ENCODE measurements at places on chromosomes 2 and 18.

- no peak for DNase-seq
Measured at GRCh38 chr2:146666340-146666739, 1178.5 kb upstream of the ACVR2A start.

GRCh38 chr2:12343141-12343540 is 373.6 kb upstream of the TRIB2 start:
- DNase-seq = no peak

GRCh38 chr2:95267458-95268210 is 6.6 kb upstream of the PROM2 start:
- DNase-seq = no peak

DNA sequence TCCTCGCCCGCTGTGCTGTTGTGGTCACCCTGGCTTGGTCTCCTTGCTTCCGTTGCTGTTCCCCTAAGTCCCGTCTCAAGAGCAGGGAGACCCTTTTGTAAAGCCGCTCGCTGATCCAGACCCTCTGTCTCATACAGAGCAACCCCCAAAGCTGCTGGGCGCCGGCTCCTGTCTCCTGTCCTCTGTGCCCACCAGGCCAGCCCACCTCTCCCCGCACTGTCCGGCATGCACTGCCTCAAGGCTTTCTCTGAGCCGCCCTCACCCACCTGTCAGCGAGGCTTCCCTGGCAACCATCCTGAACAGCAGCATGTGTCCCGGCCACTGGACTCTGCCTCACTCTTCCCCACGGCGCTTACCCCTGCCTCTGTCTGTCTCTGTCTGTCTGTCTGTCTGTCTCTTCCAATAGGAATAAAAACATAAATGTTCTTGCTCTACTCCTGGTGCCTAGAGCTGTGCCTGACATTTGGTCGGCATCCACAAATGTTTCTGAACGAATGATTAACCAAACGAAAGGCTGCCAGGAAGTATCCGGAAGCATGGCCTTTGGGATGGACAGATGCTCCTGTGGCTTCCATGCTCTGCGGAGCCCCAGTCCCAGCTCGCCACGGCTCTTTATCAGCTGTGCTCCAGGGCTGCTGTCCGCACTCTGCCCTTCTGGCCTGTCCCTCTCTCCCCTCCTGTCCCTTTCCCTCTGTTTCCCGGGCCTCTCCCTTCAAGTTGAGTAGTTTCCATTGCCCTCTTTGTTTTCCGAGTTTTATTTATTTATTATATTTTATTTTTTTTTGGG is 7.8 kb downstream of the COLEC11 start:
- DNase-seq = no peak

DNA sequence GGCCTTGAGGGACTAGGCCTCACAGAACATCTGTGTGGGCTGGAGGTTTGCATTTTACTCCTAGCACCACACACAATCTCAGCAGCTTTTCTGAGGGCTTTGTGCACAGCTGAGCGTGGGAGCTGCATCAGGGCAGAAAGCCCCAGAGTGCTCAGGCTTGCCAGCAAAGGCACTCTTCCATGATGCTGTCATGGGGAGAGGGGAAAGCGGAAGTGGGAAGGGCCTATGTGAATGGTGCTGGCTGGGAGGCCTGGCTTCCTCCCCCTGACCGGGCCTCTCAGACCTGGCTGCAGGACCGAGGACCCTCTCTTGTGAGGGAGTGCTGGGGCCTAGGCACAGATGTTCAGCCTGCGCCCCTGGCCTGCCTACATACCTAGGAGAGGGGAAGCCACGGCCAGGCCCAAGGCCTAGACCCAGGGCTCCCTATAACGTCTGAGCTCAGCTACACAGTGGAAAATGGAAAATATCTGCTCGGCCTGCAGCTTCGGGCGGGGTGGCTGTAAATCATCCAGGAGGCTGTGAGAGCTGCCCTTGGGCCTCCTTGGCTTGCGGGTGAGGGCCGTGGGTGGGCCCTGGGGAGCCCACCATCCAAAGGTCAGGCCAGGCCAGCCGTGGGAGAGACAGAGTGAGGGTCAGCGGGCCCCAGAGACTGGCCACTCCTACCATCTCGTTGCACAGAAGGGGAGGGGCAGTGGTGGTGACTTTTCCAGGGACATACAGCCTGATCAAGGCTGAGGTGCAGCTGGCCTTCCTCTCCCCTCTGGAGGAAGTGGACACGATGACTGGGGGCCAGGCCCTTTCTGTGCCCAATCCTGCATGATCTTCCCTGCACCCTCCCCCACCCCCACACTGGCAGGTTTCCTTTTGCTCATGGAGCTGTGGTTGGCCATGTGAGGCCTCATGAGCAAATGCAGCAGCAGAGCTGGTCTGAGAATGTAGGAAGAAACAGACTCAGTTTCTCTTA is 22.8 kb downstream of the GLI2 start:
- no peak for DNase-seq

- no peak for DNase-seq
Measured at GRCh38 chr2:41475959-41476358, 571.9 kb upstream of the PKDCC start.

GRCh38 chr2:203692031-203692710 is 14.3 kb upstream of the CD28 start:
- no peak for DNase-seq

DNA sequence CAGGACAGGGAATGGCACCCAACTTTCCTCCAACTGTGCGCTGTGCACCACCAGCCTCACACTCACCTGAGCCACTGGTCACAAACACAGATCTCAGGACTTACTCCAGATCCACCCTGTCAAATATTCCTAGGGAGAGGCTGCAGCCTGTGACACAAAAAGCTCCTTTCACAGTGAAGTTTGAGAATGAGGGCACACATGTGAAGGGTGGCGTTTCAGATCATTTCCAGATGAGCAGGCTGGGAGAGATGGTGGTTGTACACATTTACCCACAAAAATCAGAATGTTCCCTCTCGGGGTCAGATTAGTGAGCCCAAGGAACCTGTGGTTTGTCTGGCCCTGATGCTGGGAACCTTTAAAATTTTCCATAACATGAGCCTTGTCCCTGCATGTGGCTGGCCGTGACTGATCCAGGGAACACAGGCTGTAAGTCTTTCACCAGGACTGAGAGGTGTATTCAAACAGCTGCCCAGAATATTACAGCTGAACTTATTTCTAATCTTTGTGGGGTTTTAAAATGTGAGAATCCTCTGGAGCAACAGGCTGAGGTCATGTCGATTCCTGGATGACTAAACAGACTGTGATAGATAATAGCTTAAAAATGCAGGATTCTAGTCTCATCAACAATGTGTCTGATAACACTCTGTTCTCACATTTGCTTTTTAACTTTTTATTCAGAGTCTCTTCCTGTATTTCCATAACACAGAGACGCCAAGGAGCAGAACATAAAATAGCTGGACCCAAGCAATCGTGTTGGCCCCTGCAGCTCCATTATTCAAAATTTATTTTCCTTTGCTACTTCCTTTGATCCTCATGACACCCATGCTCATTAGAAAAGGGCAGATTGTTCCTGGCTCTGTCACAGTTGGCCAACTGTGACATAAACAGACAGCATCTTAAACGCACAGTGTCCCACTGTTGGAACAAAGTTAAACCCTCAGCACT is 35.5 kb downstream of the IL1R2 start:
- no peak for DNase-seq

DNA sequence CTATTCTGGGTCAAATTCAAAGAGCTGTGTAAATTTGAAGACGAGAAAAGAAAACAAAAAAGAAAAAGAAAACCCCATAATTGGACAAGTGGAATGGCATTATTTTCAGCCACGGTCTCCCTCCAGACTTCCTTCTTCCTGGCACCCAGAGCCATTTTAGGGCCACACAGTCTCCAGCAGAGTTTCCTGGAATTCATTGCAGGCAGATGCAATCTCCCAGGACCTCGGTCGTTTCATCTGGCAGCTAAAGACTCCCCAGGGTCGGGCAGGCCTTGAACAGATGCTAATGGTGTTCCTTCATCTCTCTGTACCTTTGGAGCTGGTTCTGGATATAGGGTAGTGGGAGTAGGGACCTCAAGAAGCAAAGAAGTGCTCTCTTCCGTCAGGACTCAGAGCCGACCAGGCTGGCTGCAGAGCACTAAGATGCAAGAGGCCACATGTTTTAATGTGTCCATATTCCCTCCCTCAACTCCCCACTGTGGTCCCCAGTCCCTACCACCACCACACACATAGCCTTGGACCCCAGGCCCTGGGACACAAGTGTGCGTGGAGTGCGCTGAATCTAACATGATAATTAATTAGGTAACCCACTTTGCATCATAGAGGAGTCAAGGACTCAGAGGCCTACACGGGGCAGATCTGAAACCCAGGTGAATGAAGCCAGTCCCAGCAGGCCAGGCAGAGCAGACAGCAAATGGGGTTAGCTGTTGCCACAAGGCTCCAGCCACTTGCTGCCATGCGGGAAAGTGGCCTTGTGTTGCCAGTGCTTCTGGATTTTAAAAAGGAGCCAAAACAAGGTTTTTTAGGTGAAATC is 109.3 kb upstream of the ATL2 start:
- no peak for DNase-seq

GRCh38 chr2:105674859-105675541 is 69.7 kb upstream of the NCK2 start:
- no peak for DNase-seq

GRCh38 chr18:74595431-74595830 is 2.2 kb upstream of the ZNF407 start:
- DNase-seq = no peak

GRCh38 chr2:15492773-15493325 is 68.3 kb downstream of the NBAS start:
- no peak for DNase-seq

DNA sequence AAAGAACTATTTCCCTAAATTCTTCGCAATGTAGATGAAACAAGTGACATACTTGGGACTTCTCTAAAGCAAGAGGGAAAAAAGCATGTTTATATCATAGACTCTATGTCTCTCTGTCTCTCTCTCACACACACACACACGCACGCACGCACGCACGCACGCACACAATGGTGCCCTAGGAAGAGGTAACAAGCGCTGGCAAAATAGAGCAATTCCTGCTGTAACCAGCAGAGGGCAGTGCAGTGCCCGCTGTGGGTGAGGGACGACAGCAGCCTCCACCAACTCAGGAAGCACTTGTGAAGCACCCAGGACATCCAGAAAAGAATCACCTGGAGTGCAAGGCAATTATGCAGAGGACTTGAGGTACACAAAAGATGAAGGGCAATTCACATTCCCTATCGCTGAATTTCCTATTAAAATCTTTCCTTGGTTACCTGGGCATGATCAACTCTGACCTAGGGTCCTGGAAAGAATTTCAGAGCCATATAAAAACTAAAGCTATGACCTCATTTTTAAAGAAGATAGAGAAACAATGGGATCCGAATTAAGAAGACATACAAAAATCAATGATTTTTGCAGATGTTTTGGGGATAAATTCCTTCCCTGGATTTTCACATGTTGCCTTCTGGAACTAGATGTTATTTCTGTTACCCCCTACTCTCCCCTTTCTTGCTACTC is 166.4 kb downstream of the PDE11A start:
- peak; percentile 65 for DNase-seq

DNA sequence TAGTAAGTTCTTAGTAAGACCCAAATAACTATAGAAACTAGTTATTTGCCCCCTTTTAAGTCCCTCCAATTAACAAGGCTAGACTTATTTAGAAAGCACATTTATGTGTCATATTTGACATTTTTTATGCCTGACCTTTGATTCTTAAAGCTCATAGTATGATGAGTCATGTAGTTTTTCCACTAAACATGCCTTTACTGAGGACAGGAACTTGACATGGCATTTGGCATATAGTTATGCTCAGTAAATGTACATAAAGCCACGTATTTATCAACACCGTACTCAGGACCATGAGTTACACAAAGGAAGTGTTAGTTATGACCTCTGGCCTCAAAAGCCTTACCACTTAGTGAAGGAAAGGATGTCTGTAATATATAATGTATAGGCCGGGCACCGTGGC is 78.9 kb downstream of the GNAL start:
- no peak for DNase-seq

GRCh38 chr2:132441051-132441450 is 24.4 kb downstream of the GPR39 start:
- no peak for DNase-seq

DNA sequence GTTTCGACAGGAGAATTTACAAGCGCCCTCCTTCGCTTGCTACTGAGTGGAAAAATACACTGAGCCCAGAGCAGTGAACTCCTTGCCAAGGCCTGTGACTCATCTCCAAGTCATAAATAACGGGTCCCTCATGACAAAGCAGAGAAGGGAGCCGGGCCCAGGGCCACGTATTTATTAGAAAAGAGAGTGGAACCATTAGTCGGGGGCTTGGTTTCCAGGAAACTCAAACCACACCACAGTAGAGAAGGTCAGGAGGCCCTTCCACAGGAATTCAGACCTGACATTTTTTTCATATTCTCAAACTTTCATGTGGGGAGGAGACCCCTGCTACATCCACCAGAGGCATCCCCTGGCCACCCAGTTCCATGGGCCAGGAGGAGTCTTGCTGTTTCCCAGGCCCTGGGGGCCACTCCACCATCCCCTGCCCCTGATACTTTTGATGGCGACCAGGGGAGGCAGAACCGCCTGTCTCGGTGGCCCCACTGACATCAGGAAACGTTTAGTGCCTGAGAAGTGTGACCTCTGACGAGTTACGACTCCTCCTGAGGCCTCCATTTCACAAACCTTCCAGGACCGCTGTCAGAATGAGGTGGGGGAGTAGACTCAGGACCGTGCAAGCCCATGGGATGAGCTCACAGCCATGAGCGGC is 289.7 kb downstream of the DYSF start:
- peak; percentile 59 for DNase-seq

DNA sequence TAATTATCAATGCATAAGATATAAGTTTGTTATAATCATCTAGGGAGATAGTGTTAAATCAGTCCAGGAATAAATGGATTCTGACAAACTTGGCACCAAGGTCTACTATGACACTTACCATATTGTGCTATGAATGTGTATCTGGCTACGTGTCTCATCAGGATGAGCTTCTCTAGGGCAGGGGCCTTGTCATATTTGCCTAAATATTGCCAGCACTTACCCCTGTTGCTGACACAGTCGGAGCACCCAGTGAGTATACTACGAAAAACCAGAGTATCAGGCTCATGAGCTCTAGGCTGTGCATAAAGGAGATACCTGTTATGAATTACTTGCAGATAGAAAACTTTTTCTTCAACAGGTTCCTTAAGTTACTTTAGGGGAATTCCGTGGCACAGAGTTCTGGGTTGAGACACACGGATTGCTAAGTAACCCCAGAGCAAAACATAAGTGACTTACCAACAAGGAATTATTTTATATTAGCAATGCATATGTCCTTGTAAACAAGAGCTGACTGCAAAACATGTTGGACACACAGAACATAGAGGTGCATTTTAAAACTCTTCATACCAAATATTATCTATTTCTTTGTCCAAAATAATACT is 7.7 kb upstream of the TTC39C start:
- DNase-seq = no peak

DNA sequence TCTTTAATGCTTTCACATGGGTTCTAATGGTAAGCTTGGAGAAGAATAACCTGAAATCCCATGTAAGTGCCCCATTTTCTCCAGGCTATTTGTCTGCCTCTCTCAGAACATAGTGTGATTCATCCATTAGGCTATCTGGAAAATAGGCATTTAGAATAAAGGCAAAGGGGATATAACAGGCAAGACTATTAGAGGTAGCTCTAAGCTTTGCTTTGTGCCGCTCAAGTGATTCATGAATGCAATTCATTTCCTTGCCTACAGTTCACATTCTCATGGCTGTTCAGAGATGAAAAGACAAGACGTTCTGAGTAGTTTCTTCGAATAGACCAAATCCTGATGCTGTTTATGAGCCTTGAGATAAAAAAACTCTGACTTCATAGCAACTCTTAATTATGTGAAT is 101.7 kb downstream of the ANKRD44 start:
- no peak for DNase-seq
